Tongue (tissue), 3 donors: ENCODE measurements at places on chromosomes 5 and 9.

DNA sequence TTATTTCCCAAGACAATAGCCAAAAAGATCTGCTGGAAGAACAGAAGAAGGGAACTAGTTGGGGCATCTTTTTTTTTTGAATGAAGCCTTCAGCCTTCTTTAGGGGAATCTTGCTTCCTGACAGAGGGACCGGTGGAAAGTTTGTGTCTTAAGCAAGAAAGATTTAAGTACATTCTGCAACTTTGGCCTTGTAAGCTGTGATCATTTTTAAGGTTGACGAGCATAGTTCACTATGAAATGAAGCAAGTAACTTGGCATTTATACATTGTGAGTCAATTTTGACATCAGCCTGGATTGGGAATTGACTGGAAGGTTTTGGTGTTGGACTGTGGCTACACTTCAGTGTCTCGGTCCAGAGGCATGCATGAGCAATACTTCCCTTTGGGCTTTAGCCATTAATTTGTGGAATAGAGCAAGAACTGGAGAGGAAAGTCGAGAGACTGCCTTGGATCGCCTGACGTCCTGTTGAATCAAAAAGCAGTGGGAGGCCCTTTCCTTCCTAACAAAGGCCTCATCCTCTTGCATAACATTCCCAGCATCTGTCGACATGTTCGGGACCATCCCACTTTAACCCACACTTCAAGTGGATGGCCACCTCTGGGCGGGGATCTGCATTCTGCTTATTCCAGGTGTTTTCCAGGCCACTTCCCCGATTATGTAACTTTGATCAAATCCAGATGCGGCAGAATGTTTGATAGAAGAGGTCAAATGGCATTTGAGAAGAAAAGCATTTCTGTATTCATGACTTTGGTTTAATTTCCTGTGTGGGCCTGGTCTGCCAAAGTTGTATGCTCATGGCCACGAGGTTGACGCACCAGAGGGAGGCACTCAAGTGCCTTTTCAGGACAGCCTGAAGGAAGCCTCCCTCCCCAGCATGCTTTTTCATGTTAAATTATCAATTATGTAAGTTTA is 12.5 kb downstream of the ABL1 start:
- DNase-seq = peak; percentile 94

DNA sequence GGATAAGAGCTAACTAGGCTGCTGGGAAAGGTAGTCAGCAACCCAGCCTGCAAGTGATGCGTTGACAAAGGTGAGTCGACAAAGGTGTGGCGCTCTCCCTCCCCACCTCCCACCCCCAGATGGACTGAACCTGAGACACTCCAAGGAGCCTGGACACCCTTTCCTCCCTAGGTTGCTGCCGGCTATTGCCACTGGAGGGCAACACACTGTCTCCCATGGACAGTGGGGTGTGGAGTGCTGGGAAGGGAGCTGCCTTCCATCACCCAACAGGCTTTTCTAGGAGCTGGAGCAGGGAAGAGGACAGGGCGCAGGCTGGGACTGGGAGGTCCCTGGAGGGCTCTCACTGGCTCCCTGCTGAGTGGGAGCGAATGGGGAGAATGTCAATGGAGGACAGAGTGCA is 75.4 kb upstream of the ARAP3 start:
- DNase-seq = peak; percentile 9

DNA sequence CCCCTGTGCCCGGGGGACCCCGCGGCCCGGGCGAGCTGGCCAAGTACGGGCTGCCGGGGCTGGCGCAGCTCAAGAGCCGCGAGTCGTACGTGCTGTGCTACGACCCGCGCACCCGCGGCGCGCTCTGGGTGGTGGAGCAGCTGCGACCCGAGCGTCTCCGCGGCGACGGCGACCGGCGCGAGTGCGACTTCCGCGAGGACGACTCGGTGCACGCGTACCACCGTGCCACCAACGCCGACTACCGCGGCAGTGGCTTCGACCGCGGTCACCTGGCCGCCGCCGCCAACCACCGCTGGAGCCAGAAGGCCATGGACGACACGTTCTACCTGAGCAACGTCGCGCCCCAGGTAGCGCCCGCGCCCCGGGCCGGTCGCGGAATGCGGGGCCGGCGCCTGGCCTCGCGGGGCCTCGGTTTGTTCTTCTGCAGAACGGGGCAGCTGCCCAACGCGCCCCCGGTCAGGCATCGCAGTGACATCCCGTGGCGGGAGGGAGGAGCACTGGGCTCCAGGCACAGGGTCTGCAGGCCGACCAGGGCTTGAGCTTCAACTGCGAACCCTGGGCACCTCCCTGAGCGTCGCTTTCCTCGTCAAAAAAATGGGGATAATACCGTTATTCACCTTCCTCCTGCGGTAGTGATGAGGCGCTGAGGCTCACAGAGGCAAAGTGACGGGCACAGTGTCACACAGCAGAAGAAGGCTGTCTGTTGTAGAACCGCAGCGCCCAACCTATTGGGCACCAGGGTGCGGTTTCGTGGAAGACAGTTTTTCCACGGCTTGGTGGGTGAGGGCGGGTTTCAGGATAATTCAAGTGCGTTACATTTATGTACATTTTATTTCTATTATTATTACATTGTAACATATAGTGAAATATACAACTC is 777 bp downstream of the ENDOG start:
- DNase-seq = peak; percentile 60

DNA sequence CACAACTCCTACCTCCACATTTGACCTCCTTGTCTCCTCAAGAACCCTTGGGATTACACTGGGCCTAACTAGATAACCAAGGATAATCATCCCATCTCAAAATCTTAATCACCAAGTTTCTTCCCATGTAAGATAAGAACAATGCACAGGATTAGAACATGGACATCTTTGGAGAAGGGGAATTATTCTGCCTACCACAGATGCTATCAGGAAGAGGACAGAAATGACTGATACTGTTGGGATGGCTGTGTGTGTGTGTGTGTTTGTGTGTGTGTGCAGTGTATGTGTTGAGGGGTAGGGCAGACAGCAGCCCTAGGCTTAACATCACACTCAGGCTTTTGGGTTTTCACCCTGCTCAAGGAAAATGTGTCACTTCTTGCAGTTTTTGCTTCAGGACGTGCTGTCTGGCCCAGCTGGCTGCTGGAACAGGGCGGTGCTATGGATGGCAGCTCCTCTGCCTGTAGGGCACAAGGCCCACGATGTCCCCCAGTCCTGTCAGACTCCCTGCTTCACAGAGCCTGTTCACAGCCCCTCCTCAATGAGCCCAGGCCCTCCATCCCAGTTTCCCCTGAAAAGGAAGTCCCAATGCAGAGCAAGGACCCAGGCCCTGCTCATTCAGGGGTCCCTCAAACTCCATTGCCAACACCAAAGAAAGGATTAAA is 7.7 kb downstream of the CA9 start:
- peak; percentile 32 for DNase-seq

- no peak for DNase-seq
These were observed 24.0 kb downstream of the NKD2 start for GRCh38 chr5:1032551-1033027.

GRCh38 chr9:30584559-30584958 is 1799.9 kb upstream of the ACO1 start:
- DNase-seq = no peak

DNA sequence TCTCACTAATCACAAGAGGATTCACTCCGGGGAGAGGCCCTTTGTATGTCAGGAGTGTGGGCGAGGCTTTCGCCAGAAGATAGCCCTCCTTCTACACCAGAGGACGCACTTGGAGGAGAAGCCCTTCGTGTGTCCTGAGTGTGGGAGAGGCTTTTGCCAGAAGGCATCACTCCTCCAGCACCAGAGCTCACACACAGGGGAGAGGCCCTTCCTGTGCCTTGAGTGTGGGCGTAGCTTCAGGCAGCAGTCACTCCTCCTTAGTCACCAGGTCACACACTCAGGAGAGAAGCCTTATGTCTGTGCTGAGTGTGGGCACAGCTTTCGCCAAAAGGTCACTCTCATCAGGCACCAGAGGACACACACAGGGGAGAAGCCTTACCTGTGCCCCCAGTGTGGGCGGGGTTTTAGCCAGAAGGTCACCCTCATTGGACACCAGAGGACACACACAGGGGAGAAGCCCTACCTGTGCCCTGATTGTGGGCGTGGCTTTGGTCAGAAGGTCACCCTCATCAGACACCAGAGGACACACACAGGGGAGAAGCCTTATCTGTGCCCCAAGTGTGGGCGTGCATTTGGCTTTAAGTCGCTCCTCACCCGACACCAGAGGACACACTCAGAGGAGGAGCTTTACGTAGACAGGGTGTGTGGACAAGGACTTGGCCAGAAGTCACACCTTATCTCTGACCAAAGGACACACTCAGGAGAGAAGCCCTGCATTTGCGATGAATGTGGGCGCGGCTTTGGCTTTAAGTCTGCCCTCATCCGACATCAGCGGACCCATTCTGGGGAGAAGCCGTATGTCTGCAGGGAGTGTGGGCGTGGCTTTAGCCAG is 27.8 kb downstream of the NUTM2F start:
- DNase-seq = no peak

DNA sequence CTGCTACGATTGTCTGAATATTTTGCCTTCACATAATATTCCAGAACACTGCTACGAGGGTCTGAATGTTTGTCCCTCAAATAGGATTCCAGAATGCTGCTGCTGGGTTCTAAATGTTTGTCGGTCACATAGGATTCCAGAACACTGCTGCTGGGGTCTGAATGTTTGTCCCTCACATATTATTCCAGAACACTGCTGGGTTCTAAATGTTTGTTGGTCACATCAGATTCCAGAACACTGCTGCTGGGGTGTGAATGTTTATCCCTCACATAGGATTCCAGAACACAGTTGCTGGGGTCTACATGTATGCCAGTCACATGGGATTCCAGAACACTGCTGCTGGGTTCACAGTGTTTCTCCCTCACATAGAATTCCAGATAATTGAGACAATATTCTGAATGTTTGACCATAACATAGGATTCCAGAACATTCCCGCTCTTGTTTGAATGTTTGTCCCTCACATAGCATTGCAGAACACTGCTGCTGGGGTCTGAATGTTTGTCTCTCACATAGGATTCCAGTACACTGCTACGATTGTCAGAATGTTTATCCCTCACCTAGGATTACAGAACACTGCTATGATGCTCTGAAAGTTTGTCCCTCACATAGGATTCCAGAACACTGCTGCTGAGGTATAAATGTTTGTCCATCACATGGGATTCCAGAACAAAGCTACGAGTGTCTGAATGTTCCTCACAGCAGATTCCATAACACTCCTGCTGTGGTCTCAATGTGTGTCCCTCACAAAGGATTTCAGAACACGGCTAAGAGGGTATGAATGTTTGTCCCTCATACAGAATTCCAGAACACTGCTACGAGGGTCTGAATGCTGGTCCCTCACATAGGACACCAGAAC is 201.8 kb downstream of the FOXD4L6 start:
- no peak for DNase-seq

DNA sequence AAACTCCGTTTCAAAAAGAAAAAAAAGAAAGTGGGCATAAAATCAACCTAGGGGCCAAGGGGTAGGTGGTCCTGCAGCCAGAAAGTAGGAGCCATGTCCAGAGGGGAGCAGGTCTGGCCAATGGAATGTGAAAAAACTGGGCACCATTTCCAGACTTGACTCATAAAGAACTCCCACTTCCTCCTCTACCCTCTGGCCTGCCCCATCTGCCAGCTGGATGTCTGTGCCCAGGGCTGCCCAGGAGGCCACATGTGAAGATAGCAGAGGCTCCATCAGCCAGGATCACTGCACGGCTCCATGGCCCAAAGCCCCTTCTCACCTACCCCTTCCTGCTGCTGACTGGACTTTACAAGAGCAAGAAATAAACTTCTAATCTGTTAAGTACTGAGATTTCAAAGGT is 42.1 kb upstream of the EEIG1 start:
- no peak for DNase-seq

- DNase-seq = peak; percentile 93
These were observed 265.8 kb downstream of the MLLT3 start for GRCh38 chr9:20356403-20357036.

- DNase-seq = peak; percentile 92
These were observed 363.4 kb upstream of the SLC30A5 start for GRCh38 chr5:68730220-68730978.

DNA sequence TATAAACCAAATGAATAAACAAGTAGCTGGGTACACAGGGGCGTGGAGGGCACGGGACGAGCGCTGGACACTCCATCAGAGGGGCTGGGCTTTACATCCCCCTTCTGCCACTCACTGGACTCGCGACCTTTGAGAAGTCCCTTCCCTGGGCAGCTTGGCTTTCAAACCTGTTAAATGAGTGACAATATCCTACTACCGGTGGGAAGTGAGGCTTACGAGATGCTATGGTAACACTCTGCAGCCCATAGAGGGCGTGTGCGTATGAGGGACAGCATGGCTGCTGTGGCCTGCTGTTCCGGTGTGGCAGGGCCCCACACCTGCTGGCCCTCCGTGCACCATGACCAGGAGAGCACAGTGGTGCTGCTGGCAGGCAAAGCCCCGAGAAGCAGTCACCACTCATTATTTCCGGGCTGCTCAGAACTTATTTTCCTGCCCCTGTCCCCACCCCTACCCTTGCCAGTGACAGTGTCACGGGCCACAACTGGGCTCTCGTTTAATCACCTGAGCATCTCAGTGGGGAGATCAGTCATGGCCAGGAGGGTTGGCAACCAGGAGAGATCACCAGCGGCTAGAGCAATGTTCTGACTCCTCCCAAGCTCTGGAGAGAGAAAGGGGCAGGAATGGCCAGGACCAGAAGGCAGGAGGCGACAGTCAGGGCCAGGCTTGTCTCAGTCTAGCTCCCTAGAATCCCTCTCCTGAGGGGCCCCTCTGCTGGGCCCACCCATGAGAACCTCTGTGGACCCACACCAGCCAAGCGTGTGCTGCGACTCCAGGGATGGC is 10.5 kb downstream of the CLTB start:
- DNase-seq = no peak

DNA sequence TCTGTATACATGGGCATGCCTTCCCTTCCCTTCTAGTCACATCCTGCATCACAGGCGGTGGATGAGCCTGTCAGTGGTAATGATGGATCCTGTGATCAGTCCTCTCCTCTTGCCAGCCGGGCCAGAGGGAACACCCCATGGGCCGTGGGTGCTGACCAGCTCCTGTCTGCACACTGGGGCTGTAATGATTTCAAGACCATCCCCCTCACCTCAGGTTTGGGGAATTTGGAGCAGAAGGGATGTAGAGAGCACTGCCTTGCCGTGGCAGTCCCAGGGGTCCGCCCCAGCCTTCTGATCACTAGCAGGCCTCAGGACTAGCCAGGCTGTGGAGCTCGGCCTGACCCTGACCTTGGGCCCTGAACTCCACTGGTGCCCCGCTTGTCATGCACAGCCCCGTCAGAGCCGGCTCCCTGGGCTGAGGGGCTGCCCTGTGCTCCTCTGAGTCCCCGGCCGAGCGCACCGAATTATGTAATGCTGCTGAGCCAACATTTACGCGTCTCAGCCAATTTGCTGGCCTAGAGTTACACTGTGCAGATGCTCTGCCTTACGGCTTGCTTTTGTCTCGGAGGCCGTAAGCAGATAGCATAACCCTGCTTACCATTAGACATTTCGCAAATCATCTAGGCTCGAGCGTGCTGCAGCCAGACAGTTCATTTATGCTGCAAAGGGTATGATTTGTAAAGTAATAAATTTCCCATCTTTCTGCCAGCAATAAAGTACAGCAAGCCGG is 155.3 kb downstream of the MACROH2A1 start:
- DNase-seq = peak; percentile 93
